Stimulated activated naive CD8-positive, alpha-beta T cell treated with anti-CD3 and anti-CD28 coated beads, Interleukin-15, Interleukin-2, amounts not matched to agents 100 U/mL and 50 U/mL, for 24 hours (primary cell): ENCODE measurements at places on chromosomes 11 and 22.

- peak; percentile 78 for DNase-seq
Measured at GRCh38 chr22:44080936-44081861, 57.1 kb downstream of the PARVB start.

- DNase-seq: no peak
Measured at GRCh38 chr11:112511911-112512310, 251.3 kb upstream of the PLET1 start.

- no peak for DNase-seq
Measured at GRCh38 chr11:31325160-31325559, 44.4 kb downstream of the DCDC1 start.

- DNase-seq: no peak
Measured at GRCh38 chr11:64888729-64889511, 10.5 kb upstream of the EHD1 start.

- DNase-seq: no peak
Measured at GRCh38 chr11:116590844-116591570, 181.8 kb downstream of the BUD13 start.

GRCh38 chr11:79461144-79461543 is 20.3 kb upstream of the TENM4 start:
- DNase-seq: no peak

DNA sequence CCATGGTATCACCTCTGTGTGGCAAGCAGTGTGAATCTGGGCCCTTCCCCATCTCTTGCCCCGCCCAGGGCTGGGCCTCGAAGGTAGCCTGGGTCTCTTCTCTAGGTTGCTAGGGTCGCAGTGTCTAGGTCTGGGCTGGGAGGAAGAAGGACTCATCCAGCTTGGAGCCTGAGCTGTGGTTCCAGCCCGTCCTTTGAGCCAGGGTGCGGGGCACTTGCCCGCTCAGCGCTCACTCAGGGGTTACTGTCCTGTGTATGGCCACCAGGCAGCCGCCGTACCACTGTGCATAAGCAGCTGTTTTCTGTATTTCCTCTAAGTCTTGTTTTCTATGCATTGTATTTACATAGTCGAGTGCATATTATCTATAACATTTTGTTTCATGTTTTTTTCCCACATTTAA is 160.9 kb downstream of the TBC1D22A start:
- no peak for DNase-seq

- DNase-seq: no peak
Measured at GRCh38 chr22:33720166-33720878, 200.0 kb downstream of the LARGE1 start.

GRCh38 chr11:43748095-43748494 is 67.6 kb downstream of the HSD17B12 start:
- no peak for DNase-seq

DNA sequence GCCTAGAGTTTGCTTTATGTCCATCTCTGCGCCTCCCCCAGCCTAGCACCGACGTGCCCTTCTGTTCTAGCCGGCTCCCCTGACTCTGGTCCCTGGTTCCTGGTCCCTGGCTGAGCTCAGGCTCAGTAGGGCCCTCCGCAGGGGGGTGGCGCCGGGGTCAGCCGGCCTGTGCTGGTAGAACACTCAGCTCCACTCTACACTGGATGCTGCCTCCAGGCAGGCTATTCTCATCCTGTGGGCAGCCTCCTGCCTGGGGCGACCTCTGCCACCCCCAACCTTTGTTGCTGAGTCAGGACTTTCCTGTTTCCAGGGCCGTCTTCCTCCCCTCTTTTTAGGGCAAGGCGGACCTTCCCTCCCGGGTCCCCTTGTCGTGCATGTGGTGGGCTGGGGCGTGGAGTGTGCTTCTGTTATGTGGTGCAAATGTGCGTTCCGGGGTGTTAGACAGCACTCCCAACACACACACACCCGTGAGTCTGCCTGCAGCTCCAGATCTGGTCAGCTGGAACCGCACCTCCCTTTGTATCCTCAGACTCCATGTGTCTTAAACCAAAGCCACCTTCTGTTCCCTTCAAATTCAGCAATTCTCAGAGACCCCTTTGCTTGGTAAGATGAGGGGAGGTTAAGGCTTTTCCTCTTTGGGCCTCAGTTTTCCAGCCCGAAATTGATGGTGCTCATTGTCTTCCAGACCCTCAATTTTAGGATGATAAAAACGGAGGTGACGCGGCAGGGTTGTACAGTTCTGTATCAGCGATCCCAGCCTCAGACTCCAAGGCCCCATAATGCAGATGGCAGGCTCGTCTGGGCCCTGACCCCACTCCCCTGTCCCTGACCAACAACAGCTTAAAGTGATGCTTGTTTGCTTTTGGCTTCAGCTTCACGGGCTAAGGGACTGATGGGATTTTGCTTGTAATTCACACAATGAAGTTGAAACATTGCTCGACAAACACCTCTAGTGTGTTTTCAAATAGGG is 1327.9 kb downstream of the BRD1 start:
- DNase-seq: no peak

DNA sequence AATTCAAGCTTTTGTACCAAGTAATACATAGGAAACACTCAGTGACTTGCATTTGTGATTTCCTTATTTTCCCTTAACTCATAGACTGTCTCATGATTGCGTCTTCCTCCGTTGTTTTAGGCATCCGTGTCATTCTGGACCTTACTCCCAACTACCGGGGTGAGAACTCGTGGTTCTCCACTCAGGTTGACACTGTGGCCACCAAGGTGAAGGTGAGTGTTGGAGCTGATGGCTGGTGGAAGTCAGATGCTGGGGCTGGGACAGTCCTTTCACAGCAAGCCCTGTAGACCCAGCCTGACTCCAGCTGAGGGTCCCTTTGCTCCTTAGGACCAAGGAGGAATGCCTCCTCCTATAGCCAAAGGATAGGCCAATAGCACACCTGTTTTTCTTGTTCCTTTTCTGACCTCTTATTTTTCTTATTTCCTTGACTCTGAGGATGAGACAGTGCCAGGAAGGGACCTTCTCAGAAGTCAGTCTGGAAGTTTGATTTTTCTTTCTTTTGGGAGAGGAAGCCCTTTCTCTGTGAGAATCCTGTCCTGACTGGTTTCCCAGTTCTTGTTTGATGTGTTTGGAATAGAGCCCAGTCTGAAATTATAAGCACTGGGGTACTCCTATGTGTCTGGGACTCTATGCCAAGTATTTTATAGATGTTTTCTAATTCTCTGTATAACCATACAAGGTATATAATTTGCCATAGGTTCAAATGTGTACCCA is 2.2 kb downstream of the SLC3A2 start:
- no peak for DNase-seq

DNA sequence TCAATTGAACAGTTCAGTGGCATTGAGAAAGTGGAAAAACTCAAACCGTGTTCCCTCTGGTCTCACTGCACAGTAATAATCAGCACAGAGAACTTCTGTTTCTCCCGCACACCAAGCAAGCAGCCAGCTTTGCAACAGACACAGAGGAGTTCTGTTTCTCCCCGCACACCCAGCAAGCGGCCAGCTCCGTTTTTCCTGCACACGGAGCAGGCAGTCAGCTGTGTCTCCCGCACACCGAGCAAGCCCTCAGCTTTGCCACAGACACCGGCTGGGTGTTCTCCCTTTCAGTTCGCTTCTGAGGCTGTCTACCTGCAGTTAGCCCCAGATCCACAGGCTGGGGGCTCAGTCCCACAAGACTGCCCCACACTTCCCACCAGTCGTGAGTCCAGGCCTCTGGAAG is 9.9 kb upstream of the TALDO1 start:
- DNase-seq: no peak
